ENCODE measurements at places on chromosomes 12 and 14. TPM values are rescaled to one million over a fixed set of nuclear protein-coding genes. Genes with fewer than 3 reads are reported as not detected.

DNA sequence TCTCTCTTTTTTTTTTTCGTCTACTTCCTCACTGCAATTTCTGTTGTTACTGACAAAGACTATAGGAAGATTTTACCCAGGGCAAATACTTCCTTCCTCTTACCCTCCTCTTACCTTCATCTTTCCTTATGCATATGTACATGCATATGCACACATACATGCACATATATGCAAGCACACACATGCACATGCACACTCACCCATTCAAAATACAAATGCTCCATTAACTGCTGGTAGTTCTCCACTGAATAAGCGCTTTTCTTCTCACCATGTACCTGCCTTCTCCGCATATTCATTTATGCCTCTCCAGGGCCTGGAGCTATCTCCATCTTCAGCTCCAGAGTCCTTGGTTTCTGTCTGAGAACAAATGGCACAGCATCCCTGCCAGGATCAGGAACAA lies 632 bp downstream of the C12orf54 start:
- no peak for DNase-seq

GRCh38 chr12:54463484-54463883 lies 9.9 kb downstream of the GTSF1 start:
- DNase-seq = no peak

GRCh38 chr14:103284574-103285467 lies 49.2 kb upstream of the EIF5 start:
- DNase-seq = no peak

Gene CCDC198
- polyA plus RNA-seq = 473 TPM

DNA sequence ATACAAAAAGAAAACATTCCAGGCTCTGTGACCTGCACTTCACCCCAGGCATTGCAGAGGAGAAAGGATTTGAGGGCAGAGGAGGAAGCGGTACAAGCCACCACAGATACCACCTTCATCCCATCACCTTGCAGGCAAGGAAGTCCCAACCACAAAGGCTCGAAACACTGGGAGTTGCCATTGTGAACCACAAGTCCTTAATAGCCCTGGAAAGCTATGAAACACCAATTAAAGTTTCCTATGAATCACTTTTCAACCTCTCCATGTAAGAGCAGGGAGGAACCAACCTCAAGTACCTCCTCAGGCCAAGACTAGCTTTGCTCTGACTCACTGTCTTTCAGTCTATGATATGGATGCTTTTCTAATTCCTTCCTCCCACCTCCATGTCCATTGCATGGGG lies 27.0 kb downstream of the MAP3K9 start:
- no peak for DNase-seq

DNA sequence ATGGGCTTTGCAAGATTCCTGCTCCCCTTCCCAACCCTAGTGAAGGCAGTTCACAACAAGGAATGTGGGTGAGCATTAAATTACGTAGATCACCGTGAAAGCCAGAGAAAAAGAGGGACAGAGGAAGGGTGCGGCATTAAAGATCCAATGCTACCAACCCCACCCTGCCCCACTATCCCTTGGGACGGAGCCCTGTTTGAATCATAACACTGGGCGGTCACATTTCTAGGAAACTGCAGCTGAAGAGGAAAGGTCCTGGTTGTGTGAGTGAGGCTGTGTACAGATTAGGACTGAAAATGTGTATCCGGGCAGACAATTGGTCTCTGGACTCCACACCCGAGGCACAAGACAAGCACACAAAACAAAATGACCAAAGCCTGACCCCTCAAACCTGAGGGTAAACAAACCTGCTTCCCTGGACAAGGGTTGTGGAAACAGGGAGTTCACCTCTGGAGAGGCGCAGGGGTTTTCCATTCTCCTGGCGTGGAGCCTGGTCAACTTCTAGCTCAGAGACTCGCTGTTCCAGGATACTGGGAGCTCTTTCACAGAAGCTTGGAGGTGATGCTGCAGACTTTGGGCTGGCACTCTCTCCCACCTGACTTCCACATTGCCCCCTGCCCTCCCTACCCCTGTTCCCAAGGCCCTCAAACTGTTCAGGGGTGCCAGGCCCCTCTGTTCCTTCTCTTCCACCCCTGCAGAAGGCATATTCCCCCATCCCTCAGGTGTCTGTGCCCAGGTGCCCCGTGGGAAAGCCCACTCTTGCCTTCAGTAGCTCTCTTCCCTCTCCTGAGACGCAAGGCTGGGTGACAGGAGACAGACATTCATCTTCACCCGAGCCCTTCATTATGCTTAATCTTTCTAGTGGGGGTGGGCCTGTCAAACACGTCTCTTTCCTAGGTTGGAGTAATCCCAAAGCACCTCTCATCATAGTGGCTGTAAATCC lies 16.5 kb downstream of the NINJ2 start:
- no peak for DNase-seq

DNA sequence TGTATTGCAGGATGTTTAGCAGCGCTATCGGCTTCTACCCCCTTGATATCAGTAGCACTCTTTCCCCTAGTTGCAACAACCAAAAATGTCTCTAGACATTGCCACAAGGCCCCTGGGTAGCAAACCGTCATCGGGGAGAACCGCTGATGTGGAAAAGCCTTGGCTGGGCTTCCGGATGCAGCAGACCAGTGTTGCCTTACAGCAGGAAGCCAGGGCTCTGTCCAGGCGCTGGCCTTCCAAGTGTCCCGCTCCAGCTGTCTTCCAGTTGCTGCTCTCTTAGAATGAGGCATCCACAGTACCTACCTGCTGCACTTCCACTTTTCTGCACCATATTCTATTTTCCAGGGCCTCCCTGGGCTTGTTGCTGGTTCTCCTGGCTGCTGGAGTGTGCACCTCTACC lies 22.6 kb upstream of the SLC10A1 start:
- DNase-seq = no peak

DNA sequence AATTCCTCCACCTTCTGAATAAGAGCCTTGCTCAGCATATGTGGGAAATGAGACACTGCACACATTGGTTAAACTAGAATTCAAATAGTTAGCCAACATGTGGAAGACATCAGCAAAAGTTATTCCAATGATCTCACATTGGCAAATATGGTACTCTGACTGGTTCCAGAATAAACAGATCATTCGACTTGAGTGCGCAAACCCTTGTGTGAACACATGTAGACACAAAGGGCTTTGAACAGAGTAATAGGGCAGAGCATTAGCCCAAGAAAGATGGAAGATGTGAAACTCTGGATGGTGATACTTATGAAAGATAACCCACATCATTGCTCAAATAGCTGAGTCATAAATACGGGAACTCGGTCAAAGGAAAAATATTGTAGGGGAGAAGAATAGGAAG lies 1133.4 kb upstream of the SEL1L start:
- DNase-seq = no peak

Gene SLC16A7
- polyA plus RNA-seq = 6.6 TPM

GRCh38 chr12:93363841-93364297 lies 13.9 kb upstream of the NUDT4 start:
- DNase-seq = no peak

DNA sequence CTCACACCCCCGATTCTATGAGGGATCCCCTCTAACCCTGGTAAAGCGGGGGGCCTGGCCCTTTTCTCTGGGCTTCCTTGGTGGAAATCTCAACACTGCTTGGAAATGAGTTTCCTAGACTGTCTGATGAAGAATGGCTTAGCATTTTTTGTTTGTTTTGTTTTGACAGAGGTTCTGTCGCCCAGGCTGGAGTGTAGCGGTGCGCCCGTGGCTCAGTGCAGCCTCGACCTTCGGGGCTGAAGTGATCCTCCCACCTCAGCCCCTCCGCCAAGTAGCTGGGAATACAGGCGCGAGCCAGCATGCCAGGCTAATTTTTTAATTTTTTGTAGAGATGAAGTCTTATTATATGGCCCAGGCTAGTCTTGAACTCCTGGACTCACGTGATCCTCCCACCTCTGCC lies 30.3 kb downstream of the TC2N start:
- no peak for DNase-seq

Gene ZNF84
- polyA plus RNA-seq = 93.5 TPM

GRCh38 chr12:129901254-129901653 lies 2.6 kb downstream of the TMEM132D start:
- DNase-seq = no peak

DNA sequence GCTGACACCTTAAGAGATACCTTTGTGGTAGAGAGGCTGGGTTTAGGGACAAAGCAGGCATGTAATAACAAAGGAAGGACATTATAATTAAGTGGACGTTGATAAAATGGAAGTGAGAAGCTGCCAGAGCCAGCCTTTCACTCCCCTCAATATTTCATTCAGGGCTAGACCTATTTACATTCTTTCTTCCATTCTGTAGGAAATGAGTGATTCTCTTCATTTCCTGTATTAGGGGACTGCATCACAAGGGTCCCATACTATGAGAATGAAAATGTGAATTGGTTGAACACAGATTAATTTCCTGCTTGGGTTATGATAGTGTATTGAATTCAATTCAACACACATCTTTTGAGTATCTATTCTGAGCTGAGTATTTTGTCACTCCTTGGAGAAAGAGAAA lies 143.0 kb downstream of the OTOGL start:
- no peak for DNase-seq

GRCh38 chr12:72271451-72272090 lies 599 bp upstream of the TRHDE start:
- peak; percentile 62 for DNase-seq

- DNase-seq = no peak
Measured at GRCh38 chr14:66884149-66884548, 305.1 kb upstream of the GARIN2 start.

DNA sequence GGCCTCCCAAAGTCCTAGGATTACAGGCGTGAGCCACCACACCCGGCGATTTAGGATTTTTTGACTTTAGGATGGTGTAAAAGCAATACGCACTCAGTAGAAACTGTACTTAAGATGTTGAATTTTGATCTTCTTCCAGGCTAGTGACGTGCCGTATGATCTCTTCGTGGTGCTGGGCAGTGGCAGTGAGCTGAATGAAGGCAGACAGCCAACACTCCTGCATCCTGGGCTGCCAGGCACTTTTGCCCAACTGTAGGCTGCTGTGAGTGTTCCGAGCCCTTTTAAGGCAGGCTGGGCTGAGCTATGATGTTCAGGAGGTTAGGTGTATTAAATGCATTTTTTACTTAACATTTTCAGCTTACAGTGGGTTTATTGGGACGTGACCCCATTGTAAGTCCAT lies 21.3 kb downstream of the IL31 start:
- no peak for DNase-seq

- DNase-seq = no peak
Measured at GRCh38 chr12:107372229-107372658, 278.9 kb upstream of the CRY1 start.

DNA sequence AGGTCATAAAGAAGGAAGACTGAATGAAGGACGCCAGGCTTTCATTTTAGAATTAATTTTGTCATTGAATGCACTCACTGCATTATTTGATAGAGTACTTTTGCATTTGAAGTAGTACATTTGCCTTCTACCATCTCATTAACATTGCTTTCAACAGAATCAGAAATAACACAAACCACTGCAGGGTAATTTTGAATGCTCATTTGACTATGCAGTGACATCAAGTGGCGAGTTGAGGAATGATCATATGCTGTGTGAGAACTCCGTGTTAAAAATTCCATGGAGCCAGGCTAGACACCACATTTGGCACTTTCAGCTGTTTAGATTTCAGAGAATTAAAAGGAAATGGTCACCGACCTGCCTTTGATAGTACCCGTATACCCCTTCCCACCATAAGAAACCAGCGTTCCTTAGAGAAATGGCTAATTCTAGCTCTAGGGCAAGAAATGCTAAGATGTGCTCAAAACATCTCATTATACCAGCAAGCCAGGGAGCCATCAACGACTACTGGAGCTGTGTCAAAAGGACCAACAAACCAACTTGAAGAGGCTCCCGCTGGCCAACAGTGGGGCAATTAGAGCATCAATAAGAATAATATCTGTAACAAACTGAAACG lies 16.5 kb downstream of the HEBP1 start:
- peak; percentile 40 for DNase-seq

Gene CCDC38
- 1.1 TPM for polyA plus RNA-seq

DNA sequence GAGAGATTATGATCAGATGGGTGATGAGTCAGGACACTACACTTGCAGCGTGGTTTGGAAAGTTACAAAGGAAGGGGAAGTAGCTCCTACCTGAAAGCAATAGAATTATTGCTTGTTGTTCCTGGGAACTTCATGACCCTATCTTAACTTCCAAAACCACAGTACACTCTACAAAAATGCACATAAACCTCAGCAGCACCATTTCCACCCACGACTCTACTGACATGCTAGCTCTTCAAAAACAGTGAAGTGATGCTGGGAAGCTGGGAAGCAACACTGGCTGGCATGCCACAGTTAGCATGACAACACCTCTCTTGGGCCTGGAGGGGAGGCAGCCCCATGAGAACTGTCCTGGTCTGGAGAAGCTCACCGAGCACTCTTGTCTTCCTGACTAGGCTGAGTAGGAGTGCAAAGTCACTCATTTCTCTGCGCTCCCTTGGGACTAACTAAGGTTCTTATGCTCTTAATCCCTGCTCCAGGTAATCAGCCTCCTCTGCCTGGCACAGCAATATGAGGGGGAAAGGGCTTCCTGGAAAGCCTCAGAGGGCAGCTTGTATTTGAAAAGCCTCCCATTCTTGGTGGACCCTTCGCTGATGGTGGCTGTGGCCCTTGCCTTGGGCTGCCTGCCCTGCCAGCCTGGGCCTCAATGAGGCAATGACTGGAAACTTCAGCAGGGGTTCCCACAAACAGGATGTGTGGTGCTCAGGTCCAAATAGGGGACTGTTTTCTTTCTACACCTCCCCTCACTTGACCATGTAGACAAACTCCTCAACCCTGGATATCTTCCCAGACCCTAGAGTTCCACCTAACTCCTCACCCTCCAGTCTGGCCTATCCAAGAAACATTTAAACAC lies 1.2 kb downstream of the KRT3 start:
- no peak for DNase-seq

- DNase-seq = no peak
Measured at GRCh38 chr14:93921001-93921806, 5.9 kb upstream of the FAM181A start.

GRCh38 chr12:29314416-29314815 lies 66.6 kb downstream of the ERGIC2 start:
- no peak for DNase-seq

GRCh38 chr12:75754698-75755097 lies 243.3 kb upstream of the KRR1 start:
- no peak for DNase-seq

Gene ZNF140
- 49.0 TPM for polyA plus RNA-seq

DNA sequence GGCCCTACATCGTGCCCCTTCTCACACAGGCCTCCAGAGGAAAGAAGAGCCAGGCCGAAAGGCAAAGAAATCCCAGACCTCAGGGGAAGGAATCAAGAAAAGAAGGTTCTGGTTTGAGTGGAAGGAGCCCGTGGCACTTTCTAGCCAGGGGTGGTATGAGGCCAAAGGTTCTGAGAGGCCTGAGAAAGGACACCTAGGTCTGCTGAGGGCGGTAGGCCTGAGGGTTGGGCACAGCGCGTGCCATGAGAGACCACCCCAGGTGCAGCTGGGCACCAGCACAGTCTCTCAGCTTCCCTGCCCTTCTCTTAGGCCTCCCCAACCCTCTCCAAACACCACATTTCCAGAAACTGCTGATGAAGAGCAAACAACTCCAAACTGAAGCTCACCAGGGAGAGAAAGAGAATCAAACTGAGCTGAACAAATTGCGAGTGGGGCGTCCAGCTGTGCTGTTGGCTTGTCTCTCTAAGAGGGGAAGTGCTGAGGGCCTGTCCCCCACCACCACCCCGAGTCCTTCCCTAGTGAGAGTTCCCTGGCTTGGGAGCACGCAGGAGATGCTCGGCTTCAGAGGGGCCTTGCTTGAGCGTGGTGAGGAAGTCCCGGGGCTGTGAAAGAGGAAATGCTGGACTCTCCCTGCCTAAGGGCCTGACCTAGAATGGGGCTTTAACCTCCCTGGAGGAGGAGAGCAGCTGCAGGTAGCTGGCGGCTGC lies 184.8 kb downstream of the ZFP36L1 start:
- DNase-seq = no peak
